ENCODE measurements at places on chromosomes 4 and X.

DNA sequence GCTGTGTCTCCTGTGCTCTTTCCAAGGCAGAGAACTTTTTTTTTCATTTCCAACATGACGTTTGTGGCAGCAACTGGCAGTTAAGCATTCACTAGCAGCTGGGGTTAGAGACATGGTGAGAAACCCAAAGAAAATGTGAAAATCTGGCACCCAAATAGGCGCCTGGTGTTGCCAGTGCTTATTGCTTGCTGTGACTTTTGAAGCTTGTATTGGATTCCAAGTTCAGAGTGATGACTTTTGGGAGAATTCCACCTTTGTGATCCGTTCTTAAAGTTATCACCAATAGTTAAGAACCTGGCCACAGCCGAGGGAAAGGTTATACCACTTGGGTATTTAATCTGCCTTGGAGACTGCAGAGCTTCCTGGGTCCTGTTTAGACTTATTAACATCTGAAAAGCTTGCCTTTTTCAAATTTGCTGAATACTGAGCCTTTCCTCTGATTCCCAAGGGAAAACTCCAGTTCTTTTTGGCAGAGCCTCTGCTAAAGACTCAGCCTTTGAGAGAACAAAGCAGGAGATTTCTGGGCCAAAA, 101.0 kb downstream of the OPHN1 start:
- DNase-seq: no peak

- DNase-seq: no peak
Measured at GRCh38 chr4:155887847-155888570, 15.5 kb upstream of the TDO2 start.

DNA sequence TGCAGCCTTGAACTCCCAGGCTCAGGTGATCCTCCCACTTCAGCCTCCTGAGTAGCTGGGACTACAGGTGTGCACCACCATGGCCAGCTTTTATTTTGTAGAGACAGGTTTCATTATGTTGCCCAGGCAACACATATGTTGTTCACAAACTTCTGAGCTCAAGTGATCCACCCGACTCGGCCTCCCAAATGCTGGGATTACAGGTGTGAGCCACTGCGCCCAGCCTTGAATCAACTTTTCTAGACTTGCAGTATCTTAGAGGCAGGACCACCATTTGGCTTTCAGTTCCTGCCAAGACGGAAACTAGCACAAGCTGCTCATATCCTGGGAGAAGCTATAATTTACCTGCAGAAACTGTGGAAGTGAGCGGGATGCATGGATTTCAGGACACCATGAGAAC, 19.9 kb downstream of the NAT8L start:
- DNase-seq: no peak

- no peak for DNase-seq
Measured at GRCh38 chrX:112888916-112889315, 48.3 kb upstream of the AMOT start.

- peak; percentile 73 for DNase-seq
Measured at GRCh38 chrX:80216086-80216485, 201.5 kb downstream of the TBX22 start.

- DNase-seq: peak; percentile 68
Measured at GRCh38 chr4:184343502-184344177, 126.0 kb upstream of the ENPP6 start.

- peak; percentile 67 for DNase-seq
Measured at GRCh38 chr4:182179105-182179504, 64.1 kb upstream of the TENM3 start.

Measured in foreskin keratinocyte (primary cell).